ENCODE measurements at places on chromosomes 7 and 10. TPM values are rescaled to one million over a fixed set of nuclear protein-coding genes. Genes with fewer than 3 reads are reported as not detected.

DNA sequence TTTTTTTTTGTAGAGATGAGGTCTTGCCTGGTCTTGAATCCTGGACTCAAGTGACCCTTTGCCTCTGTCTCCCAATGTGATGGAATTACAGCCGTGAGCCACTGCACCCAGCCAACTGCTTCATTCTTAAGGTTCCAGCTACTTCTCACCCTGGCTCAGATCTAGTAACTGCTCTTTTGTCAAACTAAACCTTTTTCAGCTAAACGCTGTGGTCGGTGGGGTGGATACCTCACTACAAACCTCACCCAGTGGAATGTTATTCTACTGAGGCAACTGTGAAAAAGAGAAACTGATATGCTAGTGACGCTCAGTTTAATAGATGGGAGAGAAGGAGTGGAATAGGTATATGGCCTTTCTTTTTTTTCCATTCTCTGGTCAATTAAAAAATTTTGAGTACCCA, 1.7 kb upstream of the MRLN start:
- no peak for DNase-seq

Gene CCDC172
- total RNA-seq, result not detected

Gene IGF2BP3
- total RNA-seq, result 220 TPM

GRCh38 chr7:139059905-139060304, 24.1 kb upstream of the ZC3HAV1L start:
- DNase-seq, result no peak

Gene OPN4
- not detected for total RNA-seq
